Activated CD4-positive, alpha-beta T cell treated with anti-CD3 and anti-CD28 coated beads, Interleukin-2, amount 50 U/mL, for 16 hours (primary cell): ENCODE measurements at places on chromosomes 4 and X.
A peak's percentile ranks its signal among the peaks of the same experiment; 100 is the strongest.

- peak; percentile 76 for DNase-seq
Observed at GRCh38 chrX:47384502-47384901, 14.1 kb downstream of the ZNF157 start.

GRCh38 chr4:101288365-101289145, 58.8 kb downstream of the PPP3CA start:
- no peak for DNase-seq

DNA sequence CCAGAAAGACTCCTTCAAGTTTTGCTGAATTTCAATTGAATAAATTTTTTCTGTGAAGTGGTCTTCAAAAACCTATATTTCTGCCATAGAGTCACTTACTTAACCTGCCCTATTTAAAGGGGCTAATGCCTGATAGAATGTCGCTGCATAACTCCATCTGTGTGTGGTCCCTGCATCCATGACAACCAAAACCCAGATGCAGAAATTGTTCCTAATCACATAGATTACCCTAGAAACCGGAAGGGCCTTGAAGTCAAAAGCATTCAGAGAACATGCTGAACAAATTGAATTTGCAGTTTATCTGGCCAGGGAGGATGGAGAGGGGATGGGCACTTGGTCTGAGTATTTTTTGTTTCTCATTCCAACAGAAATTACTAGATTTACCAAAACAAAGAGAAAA, 1.5 kb upstream of the PARM1 start:
- no peak for DNase-seq

GRCh38 chr4:18645351-18645750, 623.8 kb upstream of the LCORL start:
- DNase-seq = no peak

DNA sequence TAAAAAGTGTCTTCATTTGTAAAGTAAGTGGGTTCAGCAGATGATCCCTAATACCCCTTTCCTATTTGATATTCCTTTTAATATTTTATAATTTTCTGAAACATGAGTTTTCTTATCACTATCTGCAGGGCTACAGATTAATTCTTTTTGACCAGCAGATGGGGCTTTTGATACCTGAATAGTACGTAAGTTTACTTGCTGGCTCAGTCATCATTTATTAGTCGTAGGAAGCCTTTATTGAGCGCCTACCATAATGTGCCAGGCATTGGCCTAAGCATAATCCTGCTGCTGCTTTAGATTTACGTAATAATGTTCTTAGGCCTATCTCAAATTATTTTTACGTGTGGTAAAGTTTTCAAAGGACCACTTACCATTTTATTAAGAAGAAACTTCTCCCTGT, 33.1 kb downstream of the OSTC start:
- peak; percentile 6 for DNase-seq

- no peak for DNase-seq
Observed at GRCh38 chr4:110678517-110679227, 55.8 kb upstream of the PITX2 start.

DNA sequence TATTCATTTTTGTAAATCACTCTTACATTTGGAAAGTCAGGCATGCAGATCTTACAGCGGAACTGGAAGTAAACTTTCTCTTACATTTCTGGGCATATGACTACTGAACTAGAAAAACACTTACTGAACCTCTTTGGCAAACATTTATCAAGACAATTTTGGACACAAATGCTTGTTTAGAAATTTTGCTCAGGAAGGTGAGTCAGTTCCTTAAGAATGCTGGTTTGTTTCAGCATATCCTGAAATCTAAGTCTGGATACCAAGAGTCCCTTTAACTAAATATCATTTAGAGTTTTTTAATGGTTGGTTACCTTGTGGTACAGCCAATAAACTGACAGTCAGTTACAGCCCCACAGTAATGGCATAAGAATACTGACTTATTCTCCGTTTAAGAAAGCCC, 15.0 kb downstream of the SHISA3 start:
- no peak for DNase-seq

DNA sequence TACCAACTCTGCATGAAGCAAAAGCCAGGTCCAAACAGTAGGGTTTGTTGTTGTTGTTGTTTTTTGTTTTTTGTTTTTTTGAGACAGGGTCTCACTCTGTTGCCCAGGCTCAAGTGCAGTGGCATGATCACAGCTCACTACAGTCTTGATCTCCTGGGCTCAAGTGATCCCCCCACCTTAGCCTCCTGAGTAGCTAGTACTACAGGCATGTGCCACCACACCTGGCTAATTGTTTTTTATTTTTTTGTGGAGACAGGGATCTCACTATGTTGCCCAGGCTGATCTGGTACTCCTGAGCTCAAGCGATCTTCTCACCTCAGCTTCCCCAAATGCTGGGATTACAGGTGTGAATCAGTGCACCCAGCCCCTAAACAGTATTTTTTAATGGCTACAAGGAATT, 6.2 kb downstream of the S100P start:
- DNase-seq = no peak
